NCI-H1436 treated with DMSO at 0.1 percent for 48 hours (cell line): ENCODE measurements at places on chromosomes 2 and 18.
A peak's percentile ranks its signal among the peaks of the same experiment; 100 is the strongest.

GRCh38 chr18:66510357-66511045 is 93.4 kb downstream of the CDH19 start:
- DNase-seq = no peak

- DNase-seq = no peak
Observed at GRCh38 chr2:155714983-155715382, 617.5 kb downstream of the NR4A2 start.

GRCh38 chr2:10935366-10935918 is 23.7 kb downstream of the KCNF1 start:
- no peak for DNase-seq

DNA sequence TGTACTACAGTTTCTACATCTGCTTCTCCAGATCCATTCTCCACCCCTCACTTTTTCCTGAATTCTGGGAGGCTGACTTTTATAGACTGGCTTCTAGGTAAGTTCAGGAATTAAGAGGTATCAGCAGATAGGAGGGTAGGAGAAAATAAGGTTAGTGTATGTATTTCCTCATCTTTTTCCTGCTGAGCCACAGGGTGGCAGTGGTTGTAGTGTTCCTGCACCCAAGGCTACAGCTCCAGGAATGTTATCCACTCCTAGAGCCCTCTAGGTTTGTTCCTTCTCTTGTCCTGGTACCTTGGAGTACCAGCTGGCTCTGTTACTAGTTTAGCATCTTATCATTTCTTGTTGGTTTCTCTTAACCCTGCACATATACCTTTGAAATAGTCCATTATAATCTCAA is 40.7 kb upstream of the C2orf66 start:
- DNase-seq = no peak

GRCh38 chr2:241560162-241560882 is 1.8 kb downstream of the BOK start:
- DNase-seq = no peak

DNA sequence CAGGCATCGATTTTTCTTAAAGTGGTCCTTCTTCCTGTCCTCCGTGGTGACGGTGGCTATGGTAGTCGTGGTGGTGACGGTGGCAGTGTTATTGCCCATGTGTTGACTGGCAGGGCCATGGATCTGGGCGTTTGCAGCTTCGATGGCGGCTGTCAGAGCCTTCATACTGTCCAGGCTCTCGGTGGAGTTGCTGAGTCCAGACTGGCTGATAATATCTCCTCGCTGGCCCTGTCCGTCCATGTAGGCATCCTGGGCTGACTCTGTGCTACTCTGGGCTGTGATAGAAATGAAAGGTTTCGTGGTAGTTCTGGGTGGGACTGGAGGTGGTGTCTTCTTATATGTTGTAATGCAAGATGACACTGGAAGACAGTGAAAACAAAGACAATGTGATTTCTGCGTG is 131.9 kb downstream of the TGIF1 start:
- no peak for DNase-seq

DNA sequence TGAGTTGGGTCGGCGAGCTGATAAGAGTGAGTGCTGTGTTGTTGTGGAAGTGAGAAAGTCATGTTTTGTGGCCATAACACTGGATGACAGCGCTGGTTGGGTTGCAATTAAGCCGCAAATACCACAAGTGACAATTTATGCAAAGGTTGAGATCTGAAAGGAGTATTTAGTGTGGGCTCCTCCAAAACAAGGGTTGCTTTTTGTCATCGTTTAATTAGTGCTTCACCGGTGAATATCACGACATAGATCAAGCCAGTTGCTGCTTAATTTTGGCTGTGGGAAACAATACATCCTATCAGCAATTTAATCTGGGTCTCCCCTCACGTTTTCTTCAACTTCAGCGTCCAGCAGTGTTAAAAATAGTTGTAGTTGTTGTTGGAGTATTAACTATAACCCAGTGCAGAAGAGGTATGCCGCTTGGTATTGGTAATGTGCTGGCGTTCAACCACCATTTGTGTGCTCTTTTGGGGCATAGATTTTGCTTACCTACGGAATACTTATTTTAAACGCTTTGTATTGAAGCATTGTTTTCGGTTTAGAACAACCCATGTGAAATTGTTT is 662 bp downstream of the ACVR2A start:
- DNase-seq = no peak

GRCh38 chr18:77772177-77772576 is 522.5 kb downstream of the GALR1 start:
- peak; percentile 22 for DNase-seq

- DNase-seq = no peak
Observed at GRCh38 chr2:105653302-105653701, 91.4 kb upstream of the NCK2 start.

GRCh38 chr2:197274937-197275336 is 35.6 kb downstream of the ANKRD44 start:
- DNase-seq = no peak

GRCh38 chr2:223589901-223590300 is 12.3 kb downstream of the SCG2 start:
- DNase-seq = no peak

GRCh38 chr2:165295643-165296042 is 56.4 kb downstream of the SCN2A start:
- no peak for DNase-seq

GRCh38 chr18:63817441-63818051 is 42.3 kb downstream of the SERPINB7 start:
- no peak for DNase-seq

DNA sequence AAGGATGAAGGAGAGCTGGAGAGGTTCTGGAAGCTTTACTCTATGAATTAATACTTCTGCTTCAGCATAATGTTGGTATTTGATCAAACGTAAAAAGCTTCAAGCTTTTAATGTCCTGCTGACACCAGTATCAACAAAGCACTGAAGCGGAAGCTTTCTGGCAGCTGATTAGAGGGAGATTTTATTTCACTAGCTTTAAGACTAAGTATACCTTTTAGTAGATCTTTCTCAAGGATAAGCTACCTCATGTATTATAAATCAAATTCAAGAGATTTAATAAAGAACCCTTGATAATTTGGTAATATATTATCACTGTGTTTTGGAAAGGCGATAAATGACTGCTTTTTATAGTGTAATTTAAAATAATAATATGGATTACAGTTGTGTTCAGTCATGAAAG is 128.0 kb upstream of the CD302 start:
- no peak for DNase-seq

DNA sequence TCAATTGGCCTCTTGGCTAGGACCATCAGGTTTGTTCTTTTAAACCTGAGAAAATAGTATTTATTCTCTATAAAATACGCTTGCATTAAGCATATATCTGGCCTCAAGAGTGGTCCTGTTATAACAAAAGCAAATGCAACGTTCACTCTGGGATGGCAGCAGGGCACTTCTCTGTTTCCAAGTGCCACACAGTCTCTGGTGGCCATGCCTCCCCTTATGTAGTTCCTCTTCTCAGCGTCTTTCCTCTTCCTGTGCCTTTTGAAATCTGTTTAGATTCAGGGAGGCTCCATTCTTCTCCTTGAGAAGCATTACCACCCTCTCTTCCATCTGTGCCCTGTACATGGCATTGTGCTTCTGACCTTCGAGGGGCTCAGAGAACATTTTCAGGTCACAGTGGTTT is 51.9 kb downstream of the TSHZ1 start:
- no peak for DNase-seq

GRCh38 chr18:48800466-48800865 is 150.3 kb downstream of the SMAD7 start:
- no peak for DNase-seq

- DNase-seq = no peak
Observed at GRCh38 chr18:48986851-48987761, 36.3 kb upstream of the SMAD7 start.

DNA sequence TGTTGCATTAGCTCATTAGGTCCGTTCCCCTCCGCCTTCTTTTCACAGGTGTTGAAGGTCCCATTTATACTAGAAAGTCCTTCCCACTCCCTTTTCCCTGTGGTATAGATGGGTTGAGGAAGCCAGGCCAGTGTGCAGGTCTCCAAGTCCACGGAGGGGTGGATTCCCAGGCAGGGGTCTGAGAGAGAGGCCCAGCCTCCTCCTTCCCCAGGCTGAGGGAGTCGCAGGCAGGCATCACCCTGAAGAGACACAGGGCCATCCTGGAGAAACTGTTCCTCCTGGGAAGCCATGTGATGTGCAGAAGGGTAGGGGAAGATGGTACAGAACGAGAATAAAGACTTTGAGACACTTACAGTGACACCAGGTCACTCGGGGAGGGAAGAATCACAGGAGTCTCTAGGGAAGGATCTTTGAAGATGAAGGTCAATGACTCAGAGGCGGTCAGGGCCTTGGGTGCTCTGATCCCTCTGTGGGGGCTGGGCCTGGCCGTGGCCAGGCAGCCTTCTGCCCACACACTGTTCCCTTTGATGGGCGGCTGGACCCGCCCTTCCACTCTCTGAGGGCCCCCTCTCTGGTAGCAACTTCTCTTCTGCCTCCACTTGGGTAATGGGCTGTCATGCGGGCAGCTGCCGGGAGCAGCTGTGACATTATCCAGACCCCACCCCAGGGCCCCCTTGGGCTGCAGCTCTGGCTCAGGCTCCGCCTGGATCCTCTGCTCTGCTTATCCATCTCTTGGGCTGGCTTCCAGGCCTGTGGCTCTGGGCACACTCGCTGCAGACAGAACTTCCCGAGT is 45.1 kb downstream of the RHOB start:
- DNase-seq = no peak

GRCh38 chr18:31274931-31275330 is 43.0 kb upstream of the DSG1 start:
- DNase-seq = no peak

DNA sequence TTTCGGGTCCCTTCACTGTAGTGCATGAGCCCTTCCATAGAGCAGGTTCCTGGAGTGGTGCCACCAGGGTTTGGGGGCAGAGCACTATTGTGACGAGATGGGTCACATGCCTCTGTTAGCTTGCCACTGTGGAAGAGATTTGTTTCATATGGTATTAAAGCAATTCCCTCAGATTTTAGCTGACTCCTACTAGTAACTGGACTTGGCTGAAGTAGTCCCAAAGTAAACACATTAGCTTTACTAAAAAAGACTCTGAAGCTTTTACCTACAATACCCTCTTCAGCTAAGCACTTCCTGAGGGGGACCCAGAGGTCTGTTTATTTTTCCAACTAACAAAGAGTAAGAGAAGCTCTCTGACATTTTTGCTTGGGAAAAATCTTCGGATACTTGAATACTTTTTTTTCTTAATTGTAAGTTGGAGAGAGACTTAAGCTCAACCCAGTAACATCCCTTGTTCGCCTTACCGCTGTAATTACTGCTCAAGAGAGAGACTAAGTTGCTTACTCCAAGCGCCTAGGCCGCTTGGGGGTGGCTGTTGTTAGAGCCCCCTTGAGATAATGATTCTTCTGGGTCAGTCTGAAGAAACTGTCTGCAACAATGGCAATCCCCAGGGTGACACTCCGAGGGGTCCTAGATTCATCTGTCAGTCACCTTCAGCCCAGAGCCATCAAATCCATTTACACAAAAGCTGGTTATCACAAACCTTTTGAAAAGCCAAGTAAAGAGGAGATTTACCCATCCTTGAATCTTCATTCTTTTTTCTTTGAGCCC is 177.4 kb downstream of the FIGN start:
- no peak for DNase-seq

GRCh38 chr2:186691231-186691630 is 2.6 kb upstream of the FAM171B start:
- no peak for DNase-seq

GRCh38 chr2:120720746-120721375 is 14.8 kb upstream of the GLI2 start:
- no peak for DNase-seq

GRCh38 chr2:218262237-218262600 is 1.4 kb downstream of the GPBAR1 start:
- DNase-seq = no peak

- DNase-seq = no peak
Observed at GRCh38 chr2:183284606-183285005, 160.4 kb downstream of the NUP35 start.

DNA sequence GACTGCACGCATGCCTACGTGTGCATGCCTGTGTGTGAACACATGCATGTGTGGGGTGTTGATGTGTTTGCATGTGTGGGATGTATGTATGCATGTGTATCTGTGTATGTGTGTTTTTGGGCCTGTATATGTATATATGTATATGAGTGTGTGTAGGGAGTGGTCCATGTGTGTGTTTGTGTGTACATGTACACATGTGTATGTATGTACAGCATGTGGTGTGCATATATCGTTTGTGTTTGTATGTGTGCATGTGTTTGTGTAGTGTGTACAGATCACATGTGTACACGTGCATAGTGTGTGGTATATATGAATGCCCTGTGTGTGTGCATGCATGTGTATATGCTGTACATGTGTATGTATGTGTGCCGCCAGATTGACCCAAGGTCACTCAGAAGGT is 54.2 kb upstream of the ASB18 start:
- no peak for DNase-seq

GRCh38 chr2:149313512-149313972 is 16.8 kb upstream of the LYPD6 start:
- DNase-seq = peak; percentile 89

GRCh38 chr18:58091099-58091611 is 47.1 kb downstream of the NEDD4L start:
- no peak for DNase-seq

- DNase-seq = no peak
Observed at GRCh38 chr2:170022692-170023091, 155.3 kb upstream of the MYO3B start.

DNA sequence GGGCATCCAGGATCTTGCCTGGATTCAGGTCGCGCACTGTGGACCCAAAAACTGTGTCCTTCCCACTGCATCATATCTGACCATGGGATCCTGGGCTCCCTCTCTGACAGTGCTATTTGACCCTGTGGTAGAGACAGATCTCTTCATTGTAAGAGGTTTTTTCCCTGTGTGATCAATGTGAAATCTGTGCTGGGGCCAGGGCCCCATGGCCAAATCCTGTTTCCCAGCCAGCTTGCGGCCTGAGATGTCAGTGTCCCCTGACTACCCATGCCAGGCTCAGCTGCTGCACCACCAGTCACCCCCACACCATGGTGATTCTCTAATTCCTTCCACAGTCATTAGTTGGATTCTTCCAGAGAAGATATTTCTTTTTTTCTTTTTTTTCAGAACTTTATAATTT is 3.5 kb downstream of the PRLH start:
- no peak for DNase-seq

- DNase-seq = no peak
Observed at GRCh38 chr2:226137201-226137811, 662.3 kb downstream of the IRS1 start.

GRCh38 chr2:33304032-33304864 is 172.2 kb upstream of the RASGRP3 start:
- DNase-seq = no peak

DNA sequence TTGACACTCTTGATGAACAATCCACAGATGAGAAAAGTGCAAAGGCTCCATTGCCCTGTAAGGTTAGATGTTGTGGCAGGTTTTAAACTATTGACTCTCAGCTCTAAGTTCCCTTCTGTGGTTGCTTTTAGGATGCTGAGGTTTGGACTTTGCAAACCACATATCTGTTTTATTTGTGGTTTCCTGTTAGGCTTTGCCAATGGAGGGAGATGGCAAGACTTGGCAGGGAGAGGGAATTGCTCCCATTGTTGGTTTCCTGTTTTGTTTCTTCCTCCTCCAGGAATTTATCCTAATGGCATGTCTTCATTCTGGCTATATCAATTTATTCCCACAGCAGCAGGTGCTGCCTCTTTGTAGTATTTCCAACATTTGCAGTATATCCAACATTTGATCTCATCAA is 772.3 kb downstream of the LRRTM4 start:
- DNase-seq = no peak
